ENCODE measurements at places on chromosomes 4 and X. TPM values are rescaled to one million over a fixed set of nuclear protein-coding genes. Genes with fewer than 3 reads are reported as not detected.

The CXCL1 gene
- polyA plus RNA-seq, result not detected

The TLR8 gene
- not detected for polyA plus RNA-seq

DNA sequence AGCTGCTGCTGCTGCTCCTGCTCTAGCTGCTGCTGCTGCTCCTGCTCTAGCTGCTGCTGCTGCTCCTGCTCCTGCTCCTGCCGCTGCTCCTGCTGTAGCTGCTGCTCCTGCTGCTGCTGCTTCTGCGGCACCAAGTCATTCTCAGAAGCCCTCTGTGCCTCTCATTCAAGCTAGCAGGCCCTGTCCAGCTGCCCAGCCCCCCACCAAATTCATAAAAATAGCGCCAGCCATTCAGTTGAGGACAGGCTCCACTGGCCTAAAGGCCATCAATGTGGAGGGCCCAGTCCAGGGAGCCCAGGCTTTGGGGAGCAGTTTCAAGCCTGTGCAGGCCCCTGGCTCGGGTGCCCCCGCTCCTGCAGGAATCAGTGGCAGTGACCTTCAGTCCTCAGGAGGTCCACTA is 3.9 kb downstream of the SUPT20HL1 start:
- DNase-seq, result no peak

GRCh38 chrX:1468250-1468772 is 15.6 kb upstream of the ASMTL start:
- peak; percentile 83 for DNase-seq

- no peak for DNase-seq
Observed at GRCh38 chrX:24643116-24643515, 4.0 kb downstream of the PCYT1B start.

- DNase-seq, result peak; percentile 81
Observed at GRCh38 chrX:130091980-130092522, 18.2 kb downstream of the ELF4 start.
